Psoas muscle (tissue), 8 donors: ENCODE measurements at places on chromosomes 12 and 14.

GRCh38 chr12:93707836-93708235 lies 30.7 kb downstream of the CRADD start:
- no peaks in the 10 kb centered on the region for H3K36me3 ChIP-seq
- peaks cover 21% of the 10 kb centered on the region for H3K4me1 ChIP-seq
- no peak overlapping the region for H3K27ac ChIP-seq
- H3K27me3 ChIP-seq, result no peaks in the 10 kb centered on the region

- H3K27me3 ChIP-seq, result no peaks in the 10 kb centered on the region
- H3K27ac ChIP-seq, result no peak overlapping the region
Observed at GRCh38 chr14:68464711-68465110, 328.2 kb downstream of the ZFP36L1 start.

GRCh38 chr12:86600664-86601231 lies 344.6 kb upstream of the MGAT4C start:
- H3K4me3 ChIP-seq, result no peak overlapping the region
- DNase-seq, result peak; percentile 38
- H3K27ac ChIP-seq, result no peak overlapping the region
- no peaks in the 10 kb centered on the region for H3K27me3 ChIP-seq

- peaks cover 6% of the 10 kb centered on the region for H3K4me1 ChIP-seq
- no peaks in the 10 kb centered on the region for H3K27me3 ChIP-seq
- no peak for DNase-seq
Observed at GRCh38 chr12:116590561-116590960, 31.4 kb downstream of the MAP1LC3B2 start.

- no peaks in the 10 kb centered on the region for H3K27me3 ChIP-seq
- peak overlapping the region; percentile 98 for H3K27ac ChIP-seq
- peaks cover 3% of the 10 kb centered on the region for H3K36me3 ChIP-seq
- no peak overlapping the region for H3K4me3 ChIP-seq
- H3K4me1 ChIP-seq, result peaks cover 40% of the 10 kb centered on the region
Observed at GRCh38 chr14:75282170-75282554, 3.5 kb downstream of the FOS start.

DNA sequence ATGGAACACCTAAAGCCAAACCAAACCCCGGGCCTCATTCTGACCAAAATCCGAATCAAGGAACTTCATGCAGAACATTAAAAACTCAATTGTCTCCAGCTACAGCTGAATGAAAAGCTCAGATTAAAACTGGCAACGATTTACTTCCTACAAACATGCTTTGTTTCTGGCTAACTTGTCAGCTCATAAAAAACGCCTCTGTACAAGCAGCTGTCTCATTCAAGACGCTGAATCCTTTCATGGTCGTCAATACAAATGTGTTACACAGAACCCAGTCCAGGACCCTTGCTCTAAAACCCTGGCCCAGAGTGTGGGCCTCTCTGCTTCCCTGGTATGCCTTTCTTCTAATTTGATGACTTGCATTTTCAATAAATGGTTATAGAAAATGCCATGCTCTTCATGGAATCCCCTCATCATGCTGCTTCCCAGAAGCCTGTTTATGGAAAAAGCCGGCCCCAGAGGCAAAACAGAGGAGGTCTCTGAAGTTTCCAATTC lies 183.1 kb downstream of the PHLDA1 start:
- H3K4me1 ChIP-seq, result no peaks in the 10 kb centered on the region
- no peak overlapping the region for H3K4me3 ChIP-seq
- H3K36me3 ChIP-seq, result no peaks in the 10 kb centered on the region
- DNase-seq, result no peak
- no peak overlapping the region for H3K27ac ChIP-seq
- H3K27me3 ChIP-seq, result no peaks in the 10 kb centered on the region

DNA sequence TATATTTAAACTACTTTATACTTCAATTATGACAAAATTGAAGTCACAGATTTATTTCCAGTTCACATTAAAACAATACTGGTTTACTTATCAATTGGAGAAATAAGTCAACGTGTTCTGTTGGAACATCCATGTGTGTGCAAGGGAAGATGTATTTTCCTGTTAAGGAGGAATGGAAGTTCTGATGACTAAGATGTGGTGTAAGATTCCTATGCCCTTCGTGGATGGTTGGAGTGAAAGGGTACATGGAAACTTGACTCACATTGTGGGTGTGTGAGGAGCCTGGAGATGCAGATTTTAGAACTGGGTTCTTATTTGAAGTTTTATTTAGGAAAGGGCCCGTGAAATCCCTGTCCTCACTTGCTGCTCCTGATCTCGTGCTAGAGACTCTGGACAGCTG lies 95.3 kb downstream of the CATSPERB start:
- H3K36me3 ChIP-seq, result no peaks in the 10 kb centered on the region
- no peak for DNase-seq
- no peaks in the 10 kb centered on the region for H3K4me1 ChIP-seq

DNA sequence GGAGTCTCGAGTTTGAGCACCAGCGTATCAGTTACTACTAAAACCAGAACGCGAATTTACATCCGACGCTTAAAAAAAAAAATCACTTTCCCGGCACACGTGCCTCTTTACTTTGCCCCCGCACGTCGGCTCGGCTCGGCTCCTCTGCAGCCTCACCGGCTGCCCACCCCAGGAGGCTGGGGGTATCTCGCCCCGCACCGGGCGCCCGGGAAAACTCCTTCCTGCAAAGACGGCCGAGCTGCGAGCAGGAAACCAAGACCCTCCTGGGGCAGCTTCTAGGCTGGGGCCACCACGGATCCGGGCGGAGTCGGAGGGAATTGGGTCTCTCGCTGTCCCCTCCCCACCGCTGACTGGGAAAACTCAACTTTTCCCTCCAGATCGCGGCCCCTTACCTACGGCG lies 610 bp downstream of the VSIG10 start:
- H3K4me1 ChIP-seq, result peaks cover 12% of the 10 kb centered on the region
- H3K36me3 ChIP-seq, result no peaks in the 10 kb centered on the region
- peak overlapping the region; percentile 81 for H3K27ac ChIP-seq

DNA sequence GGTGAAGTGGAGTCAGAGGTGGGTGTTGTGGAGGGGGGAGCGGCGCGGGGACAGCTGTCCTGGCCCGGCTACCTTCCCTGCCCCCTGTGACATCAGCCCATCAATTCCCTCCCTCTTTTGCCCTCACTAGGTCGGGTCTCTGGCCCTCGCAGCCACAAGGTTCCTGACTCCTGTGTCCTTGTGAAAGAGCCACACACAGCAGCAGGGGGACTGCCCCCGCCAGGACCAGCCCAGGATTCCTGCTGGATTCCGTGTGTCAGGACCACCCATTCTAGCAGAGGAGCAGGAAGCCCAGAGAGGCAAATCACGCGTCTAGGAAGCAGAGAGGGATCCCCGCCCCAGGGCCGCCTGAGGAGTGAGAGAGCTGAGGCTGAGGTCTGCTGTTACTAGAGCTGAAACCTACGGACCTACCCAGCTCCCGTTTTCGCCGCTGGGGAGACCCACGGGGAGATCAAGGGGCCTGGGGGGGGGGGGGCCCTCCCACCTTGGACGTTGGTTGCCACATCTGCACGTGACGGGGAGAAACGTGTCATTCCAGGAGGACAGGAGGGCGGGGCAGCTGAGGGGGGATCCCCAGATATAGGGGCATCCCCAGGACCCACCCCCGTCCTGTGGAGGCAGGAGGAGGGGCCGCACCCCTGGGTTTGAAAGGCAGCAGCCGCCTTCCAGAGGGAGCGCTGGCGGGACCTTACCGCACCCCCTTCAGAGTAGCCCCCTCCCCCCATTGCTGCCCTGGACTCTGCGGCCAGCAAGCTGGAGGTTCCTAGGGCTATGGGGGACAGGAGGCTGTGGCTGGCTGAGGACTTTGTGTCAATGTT lies 12.5 kb upstream of the INF2 start:
- H3K27ac ChIP-seq, result peak overlapping the region; percentile 86
- peaks cover 33% of the 10 kb centered on the region for H3K4me1 ChIP-seq
- H3K27me3 ChIP-seq, result no peaks in the 10 kb centered on the region
- no peaks in the 10 kb centered on the region for H3K36me3 ChIP-seq
- H3K4me3 ChIP-seq, result peak overlapping the region; percentile 70

DNA sequence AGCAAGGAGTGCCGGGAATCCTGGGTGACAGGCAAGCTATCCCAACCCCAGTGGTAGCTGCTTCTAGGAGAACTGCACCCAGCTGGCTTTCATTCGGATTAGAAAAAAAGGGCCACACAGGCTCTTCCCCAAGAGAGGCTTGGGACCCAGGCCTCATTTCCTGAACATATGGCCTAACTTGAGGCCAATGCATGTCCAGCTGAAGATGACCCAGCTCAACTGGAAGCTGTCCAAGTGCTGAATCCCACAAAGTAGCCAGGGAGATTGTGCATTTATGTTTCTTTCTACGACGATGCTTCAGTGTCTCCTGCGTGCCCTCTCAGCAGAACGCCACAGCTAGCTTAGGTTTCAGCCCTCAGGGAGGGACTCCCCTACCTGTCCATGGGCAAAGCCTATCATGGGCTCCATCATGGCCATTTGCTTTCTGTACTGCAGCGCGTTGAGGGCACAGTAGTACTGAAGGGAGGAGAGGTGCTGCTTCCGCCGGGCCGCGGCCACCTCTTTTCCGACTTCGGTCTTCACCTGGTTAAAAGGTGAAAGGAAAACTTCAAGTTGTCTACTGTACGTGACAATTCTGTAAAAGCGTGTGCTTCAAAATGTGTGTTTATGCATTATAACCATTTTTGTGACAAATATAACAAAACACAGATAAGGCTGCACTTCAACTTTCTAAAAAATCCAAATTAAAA lies 29.1 kb downstream of the APPL2 start:
- no peaks in the 10 kb centered on the region for H3K27me3 ChIP-seq
- H3K4me1 ChIP-seq, result no peaks in the 10 kb centered on the region
- no peak overlapping the region for H3K4me3 ChIP-seq
- no peak for DNase-seq

DNA sequence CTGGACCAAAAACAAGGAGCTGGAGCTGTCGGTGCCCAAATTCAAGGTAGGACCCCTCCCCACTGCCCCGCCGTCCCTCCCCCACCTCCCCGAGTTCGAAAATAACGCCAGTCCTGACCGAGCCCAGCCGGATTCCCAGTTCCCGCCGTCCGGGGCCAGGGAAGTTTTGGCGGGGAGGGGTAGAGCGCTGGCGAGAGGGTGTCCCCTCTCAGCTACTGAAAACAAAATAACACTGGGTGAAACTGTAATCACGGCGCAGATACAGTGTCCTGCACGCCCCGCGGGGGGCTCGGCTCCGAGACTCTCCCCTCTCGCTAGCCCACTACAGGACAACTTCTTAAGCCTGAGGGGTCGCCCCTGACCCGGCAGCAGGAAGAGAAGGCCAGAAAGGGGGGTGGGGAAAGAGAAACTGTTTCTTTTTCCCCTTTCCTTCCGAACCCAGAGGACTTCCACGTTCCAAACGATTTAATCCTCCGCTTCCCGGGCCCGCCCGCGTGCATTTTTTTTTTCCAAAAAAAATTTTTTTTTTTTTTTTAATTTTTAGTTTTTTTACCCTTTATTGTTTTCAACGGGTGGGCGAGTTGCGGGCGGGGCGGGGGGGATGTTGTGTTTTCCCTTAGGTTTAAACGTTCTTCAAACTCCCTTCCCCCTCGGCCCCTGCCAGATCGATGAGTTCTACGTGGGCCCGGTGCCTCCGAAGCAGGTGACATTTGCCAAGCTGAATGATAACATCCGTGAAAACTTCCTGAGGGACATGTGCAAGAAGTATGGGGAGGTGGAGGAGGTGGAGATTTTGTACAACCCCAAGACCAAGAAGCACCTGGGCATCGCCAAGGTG lies 1.6 kb downstream of the SETD1B start:
- H3K36me3 ChIP-seq, result peaks cover 26% of the 10 kb centered on the region
- H3K27ac ChIP-seq, result peak overlapping the region; percentile 100
- peaks cover 24% of the 10 kb centered on the region for H3K4me1 ChIP-seq

DNA sequence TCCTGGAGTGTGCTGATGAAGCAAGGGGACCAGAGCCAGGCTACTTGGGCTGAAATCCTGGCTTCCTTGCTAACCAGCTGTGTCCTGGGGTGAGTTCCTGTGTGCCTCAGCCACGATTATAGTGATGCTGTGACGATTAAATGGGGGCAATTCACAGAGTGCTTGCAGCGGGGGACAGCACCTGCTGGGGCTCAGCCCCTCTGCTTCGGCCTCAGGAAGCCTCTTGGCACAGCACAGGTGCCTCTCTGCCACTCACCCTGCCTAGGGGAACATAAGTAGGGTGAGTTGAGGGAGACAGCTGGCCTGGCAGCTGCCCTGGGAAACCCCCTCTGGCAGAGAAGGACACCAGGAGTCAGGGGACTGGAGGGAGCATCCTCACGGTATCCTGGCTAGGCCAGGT lies 9.4 kb downstream of the KRT80 start:
- no peaks in the 10 kb centered on the region for H3K36me3 ChIP-seq
- peaks cover 8% of the 10 kb centered on the region for H3K4me1 ChIP-seq
- H3K27me3 ChIP-seq, result no peaks in the 10 kb centered on the region

DNA sequence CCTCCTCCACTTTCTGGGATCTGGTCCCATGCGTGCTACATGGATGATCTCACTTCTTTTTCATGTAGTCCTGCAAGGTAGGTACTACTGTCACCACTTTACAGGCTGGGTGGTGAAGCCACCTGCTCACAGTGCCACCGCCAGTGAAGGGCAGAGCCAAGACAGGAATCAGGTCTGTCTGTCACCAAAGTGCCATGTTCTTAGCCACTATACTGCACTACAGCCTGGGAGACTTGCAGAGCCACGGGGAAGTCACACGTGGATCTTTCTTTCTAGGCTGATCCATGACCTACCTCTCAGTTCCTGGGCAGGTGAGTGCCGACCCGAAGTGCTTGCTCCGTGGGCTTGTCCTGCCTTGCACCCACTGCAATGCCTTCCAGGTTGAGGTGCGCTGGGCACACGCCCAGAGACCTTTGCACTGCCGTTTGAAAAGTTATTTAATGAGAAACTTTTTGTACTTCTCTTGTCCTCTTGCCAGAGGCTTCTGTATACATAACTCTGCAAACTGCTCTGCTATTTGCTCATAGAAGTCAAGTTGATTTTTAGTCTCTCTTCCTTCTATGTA lies 19.7 kb upstream of the CLMN start:
- peaks cover 2% of the 10 kb centered on the region for H3K4me1 ChIP-seq
- no peaks in the 10 kb centered on the region for H3K27me3 ChIP-seq
- no peak for DNase-seq
- no peaks in the 10 kb centered on the region for H3K36me3 ChIP-seq
- H3K27ac ChIP-seq, result no peak overlapping the region

DNA sequence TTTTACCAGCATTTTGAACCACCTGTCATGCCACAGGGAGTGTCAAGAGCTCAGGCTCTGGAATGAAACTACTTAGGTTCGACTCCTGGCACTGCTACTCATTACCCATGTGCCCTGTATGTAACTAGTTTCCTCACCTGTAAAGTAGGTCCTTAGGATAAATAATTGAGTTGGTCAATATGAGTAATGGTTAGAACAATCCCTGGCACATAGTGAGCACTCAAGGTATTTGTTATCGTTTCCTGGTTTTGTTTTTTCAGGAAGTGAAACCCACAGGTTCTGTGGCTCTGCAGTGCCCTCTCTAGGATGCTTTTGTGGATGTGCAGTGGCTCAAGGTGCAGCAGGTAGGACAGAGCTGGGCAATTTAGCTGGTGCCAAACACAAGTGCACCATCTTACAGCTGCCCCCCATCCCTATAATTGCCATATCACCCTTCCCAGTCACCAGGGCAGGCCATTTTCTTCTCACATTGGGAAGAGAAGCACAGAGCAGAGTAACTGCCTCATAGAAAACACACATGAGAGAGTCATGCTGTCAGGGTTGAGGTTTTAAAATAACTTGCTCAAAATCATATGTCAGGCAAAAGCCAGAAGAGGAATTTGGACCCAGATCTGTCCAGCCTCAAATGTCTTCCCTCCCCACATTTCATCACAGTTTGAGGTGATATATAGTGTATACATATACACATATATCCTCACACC lies 297.5 kb downstream of the RPAP3 start:
- H3K27ac ChIP-seq, result no peak overlapping the region
- no peaks in the 10 kb centered on the region for H3K27me3 ChIP-seq
- H3K4me3 ChIP-seq, result no peak overlapping the region
- DNase-seq, result no peak

GRCh38 chr14:51436630-51437029 lies 196.6 kb downstream of the TMX1 start:
- no peak for DNase-seq
- no peaks in the 10 kb centered on the region for H3K36me3 ChIP-seq
- H3K4me3 ChIP-seq, result no peak overlapping the region
- H3K4me1 ChIP-seq, result no peaks in the 10 kb centered on the region
- H3K27ac ChIP-seq, result no peak overlapping the region
- H3K27me3 ChIP-seq, result no peaks in the 10 kb centered on the region
